ENCODE measurements at places on chromosomes 13 and 19. TPM values are rescaled to one million over a fixed set of nuclear protein-coding genes. Genes with fewer than 3 reads are reported as not detected.

The DOCK9 gene
- 28.3 TPM for total RNA-seq

The ATP8A2 gene
- total RNA-seq = 0.05 TPM

- DNase-seq = no peak
Measured at GRCh38 chr19:55418185-55418584, 10.6 kb upstream of the UBE2S start.

- DNase-seq = no peak
Measured at GRCh38 chr19:45440873-45441654, 17.3 kb upstream of the ERCC1 start.

GRCh38 chr19:32581705-32582179 lies 752 bp downstream of the PDCD5 start:
- peak; percentile 46 for DNase-seq

- DNase-seq = no peak
Measured at GRCh38 chr13:111961236-111961635, 105.7 kb upstream of the SOX1 start.

DNA sequence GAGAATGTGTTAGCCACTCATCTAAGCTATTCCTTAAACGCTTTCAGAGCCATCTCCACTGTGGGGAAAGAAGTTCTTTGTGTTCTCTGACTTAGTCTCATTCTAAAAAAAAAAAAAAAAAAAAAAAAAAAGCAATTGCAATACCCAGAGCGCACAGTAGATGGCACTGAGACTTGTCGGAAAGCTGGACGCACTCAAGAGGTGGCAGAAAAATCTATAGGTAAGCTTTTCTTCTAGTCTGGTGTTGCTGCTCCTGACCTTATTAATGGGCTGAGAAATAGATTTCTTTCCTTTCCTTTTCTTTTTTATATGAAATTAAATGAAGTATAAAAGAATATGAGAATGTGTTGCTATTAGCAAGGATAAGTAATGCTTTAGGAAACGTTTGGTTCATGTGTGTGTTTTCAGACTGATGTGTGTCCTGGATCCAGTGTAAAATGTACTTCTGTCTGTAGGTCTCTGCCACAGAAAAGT lies 4.7 kb upstream of the GJB2 start:
- no peak for DNase-seq

DNA sequence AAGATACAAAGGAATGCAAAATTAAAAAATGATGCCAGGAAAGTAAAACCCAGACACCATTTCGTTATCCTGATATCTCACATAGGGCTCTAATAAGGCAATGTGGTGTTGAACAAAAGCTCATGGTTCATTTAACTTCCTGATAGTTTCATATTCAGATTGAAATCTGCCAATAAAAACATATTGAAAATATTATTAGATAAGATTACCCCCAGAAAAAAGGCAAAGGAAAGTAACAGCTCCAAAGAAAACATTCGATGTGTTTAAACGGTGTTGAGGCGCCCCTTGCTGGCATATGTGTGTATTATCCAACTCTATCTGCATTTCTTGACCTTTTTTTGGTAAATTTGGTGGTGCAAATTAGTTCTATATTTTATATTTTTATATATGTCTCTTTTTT lies 75.9 kb downstream of the ESD start:
- DNase-seq = no peak

All from Right ventricle myocardium superior (tissue), 1 donor.